Thoracic aorta (tissue), 2 donors: ENCODE measurements at places on chromosomes 3 and 15. TPM values are rescaled to one million over a fixed set of nuclear protein-coding genes. Genes with fewer than 3 reads are reported as not detected.
A peak's percentile ranks its signal among the peaks of the same experiment; 100 is the strongest.

Gene SLC30A4
- 11.1 TPM for total RNA-seq

Gene HIGD2B
- total RNA-seq: not detected

- no peaks in the 10 kb centered on the region for H3K27me3 ChIP-seq
- no peak overlapping the region for H3K4me3 ChIP-seq
- DNase-seq: no peak
- no peak overlapping the region for H3K27ac ChIP-seq
These were observed 5.1 kb downstream of the MAGEL2 start for GRCh38 chr15:23642413-23643044.

DNA sequence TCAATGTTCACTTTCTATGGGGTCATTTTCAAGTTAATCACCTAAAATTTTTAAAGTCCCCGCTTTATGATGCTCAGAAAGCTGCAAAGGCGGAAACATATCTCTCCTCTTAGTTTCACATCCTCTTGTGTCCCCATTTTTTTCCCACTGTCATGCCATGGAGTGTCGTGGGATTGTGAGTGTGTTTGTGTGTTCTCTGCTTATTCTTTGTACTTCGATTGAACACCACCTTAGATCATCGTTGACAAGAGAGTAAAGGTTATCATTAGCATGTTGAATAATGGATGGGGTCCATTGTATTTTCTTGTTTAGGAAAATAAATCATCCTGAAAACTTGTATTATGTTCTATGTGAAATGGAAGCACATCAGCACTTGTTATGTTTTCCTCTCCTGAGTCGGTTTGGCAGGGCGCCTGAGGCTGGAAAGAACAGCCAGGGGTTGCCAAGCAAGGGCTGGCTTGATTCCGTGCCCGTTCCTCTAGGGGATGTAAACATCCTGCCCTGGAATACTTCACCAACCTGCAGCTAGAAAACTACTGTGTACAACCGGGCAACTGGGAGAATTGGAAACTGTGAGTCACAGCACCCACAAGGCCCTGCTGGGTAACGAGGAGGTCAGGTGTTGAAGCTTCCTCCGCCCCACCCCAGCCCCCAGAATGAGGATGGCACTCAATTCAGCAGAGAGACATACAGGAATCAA, 67.2 kb downstream of the EIF4E3 start:
- H3K4me1 ChIP-seq: peaks cover 16% of the 10 kb centered on the region
- peak; percentile 69 for DNase-seq
- peak overlapping the region; percentile 29 for H3K4me3 ChIP-seq
- no peaks in the 10 kb centered on the region for H3K27me3 ChIP-seq
- peak overlapping the region; percentile 72 for H3K27ac ChIP-seq

DNA sequence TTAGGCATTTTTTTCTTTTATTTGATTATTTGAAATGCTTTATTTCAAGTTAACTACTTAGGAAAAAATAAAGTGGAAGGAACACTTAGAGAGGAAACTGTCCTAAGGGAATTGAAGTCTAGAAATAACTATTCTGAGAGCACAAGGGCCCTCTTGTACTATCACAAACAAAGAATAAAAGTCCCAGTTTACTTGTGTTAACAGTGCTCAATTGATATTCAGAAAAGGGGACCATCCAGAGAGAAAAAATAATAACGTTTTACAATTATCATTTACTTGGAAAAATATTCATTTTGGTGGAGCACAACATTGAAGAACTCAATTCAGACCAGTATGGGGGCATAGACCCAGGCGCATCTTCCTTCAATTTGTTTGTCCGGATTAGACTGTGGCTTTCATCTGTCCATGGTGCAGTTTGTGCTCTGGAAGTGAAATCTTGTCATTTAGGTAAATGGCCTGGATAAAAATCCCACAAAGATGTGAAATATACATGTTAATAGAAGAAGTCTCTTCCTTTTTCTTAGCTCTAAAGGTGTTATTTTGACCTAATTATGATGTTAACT, 54.5 kb upstream of the SAMMSON start:
- no peaks in the 10 kb centered on the region for H3K27me3 ChIP-seq
- H3K4me1 ChIP-seq: no peaks in the 10 kb centered on the region
- H3K4me3 ChIP-seq: no peak overlapping the region
- H3K27ac ChIP-seq: no peak overlapping the region
- no peaks in the 10 kb centered on the region for H3K36me3 ChIP-seq

- H3K27ac ChIP-seq: no peak overlapping the region
- no peaks in the 10 kb centered on the region for H3K4me1 ChIP-seq
- no peak for DNase-seq
These were observed 1114.5 kb downstream of the EPHA3 start for GRCh38 chr3:90221900-90222299.

DNA sequence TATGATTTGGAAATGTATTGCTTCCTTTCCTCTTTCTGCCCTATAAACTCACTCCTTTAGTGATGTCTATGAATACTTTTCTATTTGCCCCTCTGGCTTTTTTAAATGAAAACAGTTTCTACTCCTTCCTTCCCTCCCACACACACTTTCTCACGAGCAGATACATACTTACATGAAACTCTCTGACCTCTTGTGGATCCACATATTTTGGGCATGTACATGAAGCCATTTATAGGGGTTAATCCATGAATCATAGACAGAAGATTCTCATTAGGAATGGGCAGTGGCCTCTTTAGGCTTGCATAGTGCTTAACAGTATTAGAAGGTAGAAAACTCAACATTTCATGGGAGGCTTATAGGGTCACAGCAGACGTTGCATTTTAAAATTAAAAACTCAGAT, 24.8 kb downstream of the ANAPC13 start:
- peak overlapping the region; percentile 82 for H3K27ac ChIP-seq
- H3K4me1 ChIP-seq: peaks cover 50% of the 10 kb centered on the region
- no peak for DNase-seq
- no peak overlapping the region for H3K4me3 ChIP-seq
- H3K27me3 ChIP-seq: no peaks in the 10 kb centered on the region
- no peaks in the 10 kb centered on the region for H3K36me3 ChIP-seq

DNA sequence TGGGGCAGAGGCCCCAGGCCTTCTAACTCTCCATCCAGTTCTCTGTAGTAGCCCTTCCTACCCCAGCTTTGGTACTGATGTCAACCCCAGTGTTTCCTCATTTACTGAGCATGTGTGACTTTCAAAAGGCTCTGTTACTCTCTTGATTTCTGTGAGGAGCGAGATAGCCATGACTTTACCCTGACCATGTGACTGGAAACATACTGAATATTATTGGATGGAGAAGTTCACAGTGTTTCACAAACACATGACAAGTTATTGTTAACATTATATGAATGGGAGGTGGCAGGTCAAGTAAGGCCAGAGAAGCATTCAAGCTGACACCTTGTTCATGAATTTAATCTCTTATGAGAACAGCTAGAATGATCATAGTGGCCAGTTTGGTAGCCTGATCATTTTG, 53.7 kb downstream of the MAGI1 start:
- no peaks in the 10 kb centered on the region for H3K36me3 ChIP-seq
- DNase-seq: no peak
- no peaks in the 10 kb centered on the region for H3K27me3 ChIP-seq
- peaks cover 4% of the 10 kb centered on the region for H3K4me1 ChIP-seq
